ENCODE measurements at places on chromosomes 5 and 9. TPM values are rescaled to one million over a fixed set of nuclear protein-coding genes. Genes with fewer than 3 reads are reported as not detected.
A peak's percentile ranks its signal among the peaks of the same experiment; 100 is the strongest.

C9orf85 gene
- total RNA-seq = 6.9 TPM

TNFSF8 gene
- 0.55 TPM for total RNA-seq

PKD2L2 gene
- not detected for total RNA-seq

HTR4 gene
- total RNA-seq = not detected

RNF44 gene
- total RNA-seq = 17.2 TPM

C9orf50 gene
- not detected for total RNA-seq

PCDHB16 gene
- 0.98 TPM for total RNA-seq

ADGRV1 gene
- 4.0 TPM for total RNA-seq

C9 gene
- total RNA-seq = not detected

GRM6 gene
- not detected for total RNA-seq

DNA sequence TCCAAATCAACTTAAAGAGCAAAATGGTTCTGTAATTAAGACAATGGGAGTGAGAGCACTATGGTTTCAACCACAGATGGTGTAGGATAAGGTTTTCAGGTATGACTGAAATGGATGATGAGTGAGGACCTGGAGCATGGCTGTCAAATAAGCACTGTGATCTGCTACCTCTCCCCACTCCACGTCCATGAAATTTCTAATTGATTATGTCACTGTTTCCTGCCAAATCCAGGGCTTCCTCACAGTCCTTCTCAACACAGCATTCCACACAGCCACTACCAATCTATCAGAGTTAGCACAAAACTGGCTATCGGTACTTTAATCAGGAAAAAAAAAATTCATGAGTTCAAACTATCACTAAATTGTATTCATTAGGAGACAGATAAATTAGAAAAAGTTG lies 420.4 kb upstream of the WWC1 start:
- H3K27ac ChIP-seq = no peak overlapping the region
- no peaks in the 10 kb centered on the region for H3K27me3 ChIP-seq
- H3K36me3 ChIP-seq = no peaks in the 10 kb centered on the region
- DNase-seq = no peak
- H3K4me3 ChIP-seq = no peak overlapping the region

DNA sequence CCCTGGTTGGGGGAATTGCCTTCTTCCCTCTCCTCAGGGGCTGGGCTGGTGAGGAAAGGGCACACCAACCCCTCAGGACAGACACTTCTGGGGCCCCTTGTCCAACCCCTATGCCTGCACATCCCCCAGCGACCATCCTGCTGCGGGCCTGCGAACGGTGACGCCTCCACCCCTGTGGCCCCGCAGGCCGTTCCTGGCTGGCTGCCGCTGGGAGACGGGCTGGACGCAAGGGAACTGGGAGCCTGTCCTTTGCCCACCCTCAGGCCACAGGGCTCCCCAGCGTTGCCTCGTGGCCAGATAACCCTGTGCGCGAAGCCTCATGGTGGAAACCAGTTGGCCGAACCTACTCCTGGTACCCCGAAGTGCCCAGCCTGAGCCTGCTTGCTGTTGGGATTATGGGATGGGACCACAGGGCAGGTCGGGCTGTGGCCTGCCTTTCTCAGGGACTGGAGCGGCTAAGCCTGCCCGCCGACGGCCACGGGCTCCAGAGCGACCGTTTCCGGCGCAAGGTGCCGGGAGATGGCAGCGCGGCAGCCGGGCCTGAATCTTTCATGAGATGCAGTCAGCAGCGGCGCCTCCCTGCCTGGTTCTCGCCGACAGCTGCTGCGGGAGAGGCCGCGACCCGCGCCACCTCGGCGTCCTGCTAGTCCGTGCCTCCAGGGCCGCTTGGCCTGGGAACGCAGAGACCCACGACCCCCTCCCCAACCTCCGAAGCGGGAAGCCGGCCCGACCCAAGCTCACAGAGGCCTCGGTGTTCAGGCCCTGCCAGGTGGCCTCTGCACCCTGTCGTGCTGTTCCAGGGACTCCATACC lies 6.5 kb upstream of the PITX1 start:
- H3K27me3 ChIP-seq = no peaks in the 10 kb centered on the region
- no peak overlapping the region for H3K27ac ChIP-seq
- DNase-seq = no peak
- H3K4me3 ChIP-seq = no peak overlapping the region
- H3K36me3 ChIP-seq = no peaks in the 10 kb centered on the region

DNA sequence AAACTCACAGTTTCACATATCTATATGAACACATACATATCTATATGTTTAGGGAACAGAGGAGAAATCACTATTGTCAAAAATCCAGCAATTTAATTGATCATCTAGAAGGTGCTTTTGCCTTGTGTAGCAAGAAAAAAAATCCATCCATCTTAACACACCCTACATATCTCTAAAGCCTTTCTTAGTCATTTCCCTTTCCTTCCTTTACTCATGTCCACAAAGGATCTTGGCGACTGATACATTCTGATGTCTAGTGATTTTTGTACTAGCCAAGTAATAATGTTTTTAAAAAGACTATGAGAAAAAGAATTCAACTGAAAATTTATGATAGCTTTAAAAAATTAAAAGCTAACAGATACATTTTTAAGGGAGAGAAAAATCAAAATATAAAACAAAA lies 22.5 kb downstream of the ZDHHC21 start:
- H3K4me1 ChIP-seq = peaks cover 5% of the 10 kb centered on the region
- no peak for DNase-seq
- no peaks in the 10 kb centered on the region for H3K27me3 ChIP-seq
- no peaks in the 10 kb centered on the region for H3K36me3 ChIP-seq

DNA sequence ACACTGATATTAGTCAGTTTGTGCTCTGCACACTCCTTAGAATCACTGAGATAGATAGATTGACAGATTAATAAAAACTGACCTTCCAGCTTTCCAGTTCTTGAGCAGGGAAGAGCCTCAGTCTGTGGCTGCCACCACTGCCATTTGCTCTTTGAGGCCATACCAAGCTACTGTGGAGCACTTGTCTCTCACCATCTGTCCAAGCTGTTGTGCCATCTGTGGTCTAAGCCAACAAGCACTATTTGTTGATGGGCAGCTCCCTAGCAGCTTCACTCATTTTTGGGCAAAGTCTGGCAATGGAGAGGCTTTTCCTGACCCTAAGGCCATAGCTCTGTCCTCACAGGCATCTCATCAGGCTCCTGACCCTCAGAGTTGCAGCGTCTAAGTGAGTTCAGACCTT lies 30.4 kb downstream of the HTR1A start:
- H3K27ac ChIP-seq = no peak overlapping the region
- no peaks in the 10 kb centered on the region for H3K4me1 ChIP-seq
- H3K4me3 ChIP-seq = no peak overlapping the region
- DNase-seq = no peak
- no peaks in the 10 kb centered on the region for H3K27me3 ChIP-seq

- peak overlapping the region; percentile 88 for H3K4me3 ChIP-seq
- no peaks in the 10 kb centered on the region for H3K27me3 ChIP-seq
- peaks cover 27% of the 10 kb centered on the region for H3K4me1 ChIP-seq
- H3K36me3 ChIP-seq = no peaks in the 10 kb centered on the region
- peak overlapping the region; percentile 75 for H3K27ac ChIP-seq
These were observed 483 bp downstream of the G3BP1 start for GRCh38 chr5:151772029-151772845.

GRCh38 chr5:39505791-39506190 lies 81.0 kb upstream of the DAB2 start:
- no peaks in the 10 kb centered on the region for H3K4me1 ChIP-seq
- H3K36me3 ChIP-seq = no peaks in the 10 kb centered on the region
- H3K27ac ChIP-seq = no peak overlapping the region
- no peak for DNase-seq
- no peak overlapping the region for H3K4me3 ChIP-seq

DNA sequence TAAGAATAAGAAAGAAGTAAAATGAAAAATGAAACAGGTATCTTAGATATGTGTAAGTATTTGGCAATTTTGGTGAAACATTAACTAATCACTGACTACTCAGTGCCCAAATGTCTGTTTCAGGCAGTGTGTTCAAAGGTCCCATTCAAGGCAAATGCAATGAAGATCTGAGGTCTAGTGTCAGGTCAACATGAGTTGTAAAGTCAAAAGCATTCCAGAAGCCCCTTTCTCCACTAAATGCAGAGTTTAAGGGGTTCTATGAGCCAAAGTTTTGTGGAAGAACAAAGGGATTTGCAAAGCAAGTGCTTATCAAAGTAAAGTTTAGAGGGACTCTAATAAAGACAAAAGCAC lies 71.0 kb upstream of the GPBP1 start:
- H3K4me1 ChIP-seq = peaks cover 16% of the 10 kb centered on the region
- no peak overlapping the region for H3K4me3 ChIP-seq
- DNase-seq = no peak
- no peaks in the 10 kb centered on the region for H3K36me3 ChIP-seq

- no peaks in the 10 kb centered on the region for H3K27me3 ChIP-seq
- H3K36me3 ChIP-seq = no peaks in the 10 kb centered on the region
- peak; percentile 80 for DNase-seq
These were observed at the start of gene ANGPTL2 for GRCh38 chr9:127122176-127123063. Gene ANGPTL2 (minus strand): TSS chr9:127122635. CDS start chr9:127108731, 13,904 bp downstream.

DNA sequence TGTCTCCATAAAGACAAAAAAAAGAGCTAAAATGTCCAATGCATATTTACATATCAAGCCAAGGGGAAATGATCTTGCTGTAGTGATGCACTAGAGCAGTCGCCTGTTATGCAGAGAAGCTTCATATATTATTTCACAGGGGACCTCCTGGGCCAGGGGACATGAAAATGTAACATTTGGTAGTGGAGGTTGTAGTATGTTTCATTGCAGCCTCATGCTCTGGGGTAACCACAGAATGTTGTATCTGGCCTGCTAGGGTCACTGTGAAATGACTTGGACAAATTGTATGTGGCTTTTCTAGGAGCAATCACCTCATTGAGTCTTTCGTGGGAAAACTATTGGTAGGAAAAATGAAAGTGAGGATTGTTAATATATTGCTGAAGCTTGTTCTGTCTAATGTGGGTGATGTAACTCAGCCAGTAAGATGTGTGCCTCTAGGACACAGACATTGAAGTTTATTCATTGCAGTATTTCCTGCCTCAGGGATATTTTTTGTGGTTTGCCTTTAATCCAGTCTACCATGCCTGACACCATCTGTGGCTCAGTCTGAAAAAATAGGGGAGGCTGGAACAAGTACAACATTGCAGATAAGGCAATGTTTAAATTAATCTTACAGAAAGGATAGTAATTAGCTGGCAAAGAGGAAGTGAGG lies 430.8 kb upstream of the TNC start:
- no peak overlapping the region for H3K4me3 ChIP-seq
- H3K36me3 ChIP-seq = no peaks in the 10 kb centered on the region
- no peak for DNase-seq

GRCh38 chr9:122318284-122318683 lies 52.5 kb upstream of the PTGS1 start:
- H3K36me3 ChIP-seq = no peaks in the 10 kb centered on the region
- H3K27me3 ChIP-seq = no peaks in the 10 kb centered on the region
- no peak for DNase-seq
- H3K27ac ChIP-seq = no peak overlapping the region
- H3K4me3 ChIP-seq = no peak overlapping the region

DNA sequence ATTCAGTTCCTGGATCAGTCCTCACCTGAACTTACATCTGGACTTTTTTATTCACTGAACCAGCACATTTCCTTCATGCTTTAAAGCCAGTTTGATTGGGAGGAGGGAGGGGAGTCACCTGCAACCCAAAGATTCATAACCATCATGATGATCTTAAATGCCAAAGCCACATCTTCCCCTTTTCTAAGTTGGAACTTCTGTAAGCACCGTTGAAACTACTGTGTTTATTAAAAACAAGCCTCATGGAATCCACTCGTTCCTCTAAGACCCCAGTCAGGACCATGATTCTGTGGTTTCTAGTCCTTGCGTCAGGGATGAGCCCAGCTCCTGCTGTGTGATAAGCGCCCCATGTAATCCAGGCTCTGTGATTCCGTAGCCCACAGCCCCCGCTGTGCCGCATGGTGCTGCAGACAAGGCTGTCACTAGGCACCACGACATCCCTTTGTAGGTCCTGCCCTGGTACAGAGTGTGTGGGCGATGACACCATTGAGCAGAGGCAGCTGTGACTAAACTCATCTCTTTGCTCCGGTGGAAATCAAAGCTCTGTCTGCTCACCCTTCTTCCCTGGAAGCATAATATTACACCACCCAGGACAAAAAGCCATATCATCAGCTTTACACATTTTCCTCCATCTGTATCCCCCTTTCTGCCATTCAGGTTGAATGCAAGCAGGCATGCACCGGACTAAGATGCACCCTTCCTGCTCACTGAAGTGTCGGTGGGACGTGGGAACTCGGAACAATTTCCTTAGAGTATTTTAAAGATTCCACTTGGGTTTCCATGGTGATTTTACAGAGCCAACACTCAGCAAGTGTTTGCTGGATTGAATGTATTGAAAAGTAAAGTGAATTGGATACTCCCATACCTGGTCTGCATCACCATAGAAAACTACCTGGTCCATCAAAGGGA lies 132.0 kb upstream of the FSTL4 start:
- no peaks in the 10 kb centered on the region for H3K36me3 ChIP-seq
- no peaks in the 10 kb centered on the region for H3K4me1 ChIP-seq

- H3K27me3 ChIP-seq = no peaks in the 10 kb centered on the region
- H3K4me3 ChIP-seq = no peak overlapping the region
- DNase-seq = no peak
These were observed 36.3 kb downstream of the KLHL3 start for GRCh38 chr5:137699336-137700281.

GRCh38 chr9:19456426-19456825 lies 47.6 kb downstream of the ACER2 start:
- H3K36me3 ChIP-seq = peaks cover 7% of the 10 kb centered on the region
- no peaks in the 10 kb centered on the region for H3K27me3 ChIP-seq
- no peak for DNase-seq
- no peaks in the 10 kb centered on the region for H3K4me1 ChIP-seq

DNA sequence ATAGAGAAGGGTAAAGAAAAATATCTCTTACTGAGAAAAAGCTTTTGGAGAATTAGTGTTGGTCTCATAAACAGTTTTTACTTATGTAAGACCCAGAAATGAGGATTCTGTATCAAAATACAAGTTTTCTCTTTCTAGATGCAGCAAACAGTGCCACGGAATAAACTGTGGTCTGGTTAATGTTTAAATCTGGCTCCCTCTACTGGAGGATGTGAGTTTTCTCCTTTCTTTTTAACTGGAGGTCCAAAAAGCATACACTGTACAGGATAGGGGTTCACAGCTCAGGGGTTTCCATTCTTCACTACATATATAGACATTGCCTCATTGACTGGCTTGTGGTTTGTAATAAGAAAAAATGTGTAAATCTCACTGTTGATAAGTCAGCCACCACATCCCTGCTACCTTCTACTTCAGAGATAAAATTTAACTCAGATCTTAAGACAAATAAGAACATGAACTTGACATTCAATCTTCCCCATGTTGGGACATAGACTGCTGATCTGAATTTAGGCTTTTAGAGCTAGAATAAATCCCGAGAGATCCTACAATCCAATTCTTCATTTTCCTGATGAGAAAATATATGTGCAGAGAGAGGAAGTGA lies 98.9 kb downstream of the CFAP95 start:
- no peaks in the 10 kb centered on the region for H3K27me3 ChIP-seq
- H3K4me1 ChIP-seq = no peaks in the 10 kb centered on the region
- no peak for DNase-seq
- no peak overlapping the region for H3K27ac ChIP-seq
- H3K36me3 ChIP-seq = no peaks in the 10 kb centered on the region

- H3K36me3 ChIP-seq = no peaks in the 10 kb centered on the region
- H3K4me3 ChIP-seq = no peak overlapping the region
- no peaks in the 10 kb centered on the region for H3K27me3 ChIP-seq
These were observed 277.4 kb downstream of the SLCO4C1 start for GRCh38 chr5:102018690-102019089.

All from pancreas (tissue), 10 donors.